GM04504 (cell line): ENCODE measurements at places on chromosomes 1 and 21.

DNA sequence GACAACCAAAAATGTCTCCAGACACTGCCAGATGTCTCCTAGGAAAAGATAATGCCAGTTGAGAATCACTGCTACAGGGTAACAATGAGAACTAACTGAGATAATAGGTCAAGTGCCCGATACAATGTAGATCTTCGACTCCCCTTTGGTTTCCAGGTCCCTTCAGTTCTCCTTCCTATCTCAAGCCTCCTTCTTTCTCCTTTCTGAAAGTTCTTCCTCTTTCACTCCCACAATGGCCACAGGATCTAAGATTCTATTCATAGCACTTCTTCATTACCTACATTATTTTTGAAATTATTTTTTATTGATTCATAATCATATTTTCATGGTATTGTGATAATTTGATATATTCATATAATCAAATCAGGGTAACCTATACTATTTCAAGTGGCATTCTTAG lies 6.3 kb downstream of the PFDN2 start:
- no peak for DNase-seq

- no peak for DNase-seq
Measured at GRCh38 chr1:215201283-215201682, 118.7 kb downstream of the KCNK2 start.

- DNase-seq, result no peak
Measured at GRCh38 chr1:229536982-229537381, 21.5 kb downstream of the ABCB10 start.

DNA sequence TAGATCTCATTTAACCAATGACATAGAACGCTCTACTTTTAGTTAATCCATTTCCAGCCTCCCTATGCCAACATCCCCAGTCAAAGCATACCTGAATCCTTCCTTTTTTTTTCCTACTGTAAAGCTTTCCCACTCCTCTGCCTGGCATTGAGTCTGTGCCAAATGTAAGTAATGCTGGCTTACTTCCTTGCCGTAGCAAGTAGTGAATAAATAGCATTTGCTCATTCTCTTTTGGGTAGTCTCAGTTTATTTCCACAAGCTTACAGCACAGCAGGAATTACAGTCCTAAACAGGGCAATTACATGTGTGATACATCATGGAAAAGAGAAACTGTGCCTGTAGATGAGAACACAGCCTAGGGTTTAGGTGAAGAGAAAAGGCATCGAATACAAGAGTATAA lies 352.6 kb upstream of the NEGR1 start:
- DNase-seq, result no peak

DNA sequence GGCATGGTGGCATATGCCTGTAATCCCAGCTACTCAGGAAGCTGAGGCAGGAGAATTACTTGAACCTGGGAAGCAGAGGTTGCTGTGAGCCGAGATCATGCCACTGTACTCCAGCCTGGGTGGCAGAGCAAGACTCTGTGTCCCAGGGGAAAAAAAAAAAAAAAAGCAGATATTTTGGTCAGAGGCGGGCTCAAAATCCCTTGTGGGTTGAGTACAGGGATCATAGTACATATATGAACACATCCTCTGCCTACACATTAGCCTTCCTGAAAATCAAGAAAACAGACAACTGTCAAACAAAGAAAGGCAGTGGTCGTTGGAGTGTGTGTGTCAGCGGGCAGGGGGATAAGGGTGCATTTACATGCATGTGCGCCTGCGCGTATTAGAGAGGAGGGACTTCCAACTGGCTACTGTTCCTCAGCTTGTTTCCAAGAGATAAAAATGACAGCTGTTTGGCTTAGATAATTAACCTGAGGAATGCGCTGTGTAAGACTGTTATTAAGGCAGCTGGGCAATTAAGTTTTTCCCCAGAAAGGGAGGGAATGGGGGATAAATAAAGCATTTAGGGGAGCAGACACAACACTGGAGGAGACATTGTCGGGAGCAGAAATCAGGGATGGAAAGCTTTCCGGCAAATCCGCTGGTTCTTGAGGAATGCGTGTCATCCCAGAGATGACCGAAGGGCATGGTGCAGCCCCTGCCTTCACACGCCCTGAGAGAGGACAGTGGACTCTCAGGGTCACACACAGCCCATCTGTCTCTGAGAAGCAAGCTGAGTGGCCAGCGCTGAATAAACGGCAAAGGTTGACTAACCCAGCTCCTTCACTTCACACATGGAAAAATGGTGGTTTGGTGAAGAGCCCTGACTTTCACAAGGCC lies 6.4 kb downstream of the LAMB3 start:
- no peak for DNase-seq

DNA sequence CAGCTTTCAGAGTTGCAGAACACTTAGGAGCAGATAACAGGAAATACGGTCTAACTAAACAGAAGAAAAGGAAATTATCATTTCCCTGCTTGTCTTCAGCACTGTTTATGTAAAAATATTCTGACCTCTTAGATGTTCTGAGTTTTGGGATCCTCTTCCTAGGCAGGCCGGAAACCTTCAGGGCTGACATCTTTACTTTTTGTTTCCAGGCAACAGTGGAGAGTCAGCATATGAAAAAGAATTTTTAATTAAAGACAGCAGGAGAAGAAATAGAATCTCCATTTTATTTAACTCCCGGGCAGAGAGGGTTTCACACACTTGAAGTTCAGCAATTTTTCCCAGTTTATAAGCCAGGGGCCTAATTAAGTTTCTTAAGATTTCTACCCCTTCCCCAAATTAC lies 5.1 kb upstream of the RIPPLY3 start:
- DNase-seq, result no peak

- DNase-seq, result no peak
Measured at GRCh38 chr1:205229399-205229871, 1.7 kb downstream of the TMCC2 start.

- no peak for DNase-seq
Measured at GRCh38 chr1:224500796-224501195, 66.2 kb upstream of the WDR26 start.

GRCh38 chr1:210475806-210476205 lies 147.1 kb downstream of the HHAT start:
- no peak for DNase-seq

GRCh38 chr1:66401244-66401643 lies 132.7 kb upstream of the SGIP1 start:
- DNase-seq, result no peak

- no peak for DNase-seq
Measured at GRCh38 chr1:47578721-47579419, 141.0 kb downstream of the FOXD2 start.

DNA sequence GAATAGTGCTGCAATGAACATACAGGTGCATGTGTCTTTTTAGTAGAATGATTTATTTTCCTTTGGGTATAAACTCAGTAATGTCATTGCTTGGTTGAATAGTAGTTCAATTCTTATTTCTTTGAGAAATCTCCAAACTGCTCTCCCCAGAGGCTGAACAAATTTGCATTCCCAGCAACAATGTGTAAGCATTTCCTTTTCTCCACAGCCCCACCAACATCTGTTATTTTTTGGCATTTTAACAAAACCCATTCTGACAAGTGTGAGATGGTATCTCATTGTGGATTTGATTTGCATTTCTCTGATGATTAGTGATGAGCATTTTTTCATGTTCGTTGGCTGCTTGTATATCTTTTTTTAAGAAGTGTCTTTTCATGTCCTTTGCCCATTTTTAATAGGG lies 21.9 kb upstream of the EEIG2 start:
- DNase-seq, result no peak

DNA sequence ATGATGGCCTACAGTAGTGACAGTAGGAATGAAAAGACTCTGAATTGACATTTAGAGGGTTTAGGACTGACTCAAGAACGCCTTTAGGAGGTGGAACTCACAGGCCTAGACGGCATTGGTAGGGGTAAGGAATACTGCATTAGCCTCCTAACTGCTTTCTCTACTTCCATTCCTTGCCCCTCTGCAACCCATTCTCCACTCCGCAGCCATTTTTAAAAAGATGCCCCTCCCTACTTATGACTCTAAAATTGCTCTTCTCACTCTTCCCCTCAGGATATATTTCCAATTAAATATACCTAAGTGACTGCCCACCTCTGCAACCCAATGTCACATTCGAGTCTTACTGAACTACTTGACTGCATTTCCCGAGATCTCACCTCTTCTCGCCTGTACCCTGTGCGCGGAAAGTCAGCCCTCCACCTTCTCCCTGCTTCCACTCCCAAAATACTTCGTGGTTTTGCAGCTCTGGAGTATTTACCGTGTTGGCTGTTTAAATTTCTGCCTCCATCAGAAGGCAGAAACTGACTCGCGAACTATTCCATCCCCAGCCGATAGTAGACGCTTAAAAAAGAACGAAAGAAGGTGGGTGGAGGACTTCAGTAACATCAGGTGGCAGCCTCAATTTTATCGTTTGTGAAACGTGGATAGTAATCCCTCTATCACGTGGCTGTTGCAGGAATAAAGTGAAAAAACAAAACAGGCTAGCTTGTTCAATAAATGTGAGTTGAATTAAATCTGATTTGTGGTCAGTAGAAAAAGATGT lies 1.1 kb upstream of the YBX1 start:
- no peak for DNase-seq

- DNase-seq, result no peak
Measured at GRCh38 chr1:9628541-9629444, 22.7 kb upstream of the PIK3CD start.

DNA sequence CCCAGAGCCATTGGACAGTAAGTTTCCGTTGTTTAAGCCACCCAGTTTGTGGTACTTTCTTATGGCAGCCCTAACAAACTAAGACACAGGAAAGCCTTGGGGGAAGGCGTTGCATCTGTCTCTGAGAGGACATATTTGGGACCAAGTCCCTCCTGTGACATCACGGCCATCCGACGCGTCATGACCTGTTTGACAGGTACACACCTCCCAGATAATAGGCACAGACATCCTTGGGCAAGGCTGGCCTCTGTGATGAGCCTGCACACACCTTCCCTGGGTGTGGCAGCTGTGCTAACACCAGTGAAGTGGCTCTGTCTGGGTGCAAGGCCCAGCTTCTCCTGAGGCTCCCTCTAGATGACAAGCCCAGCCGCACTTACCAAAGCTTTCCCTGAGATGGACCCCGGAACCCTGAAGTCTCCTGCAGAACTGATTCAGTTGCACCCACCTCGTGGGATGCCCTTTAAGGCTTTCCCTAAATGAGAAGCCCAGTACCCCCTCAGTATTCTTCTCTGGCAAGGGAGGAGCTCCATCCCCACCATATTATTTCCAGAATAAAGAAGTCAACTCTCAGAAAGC lies 136.5 kb downstream of the ZSCAN20 start:
- no peak for DNase-seq
